Coronary artery (tissue), 2 donors: ENCODE measurements at places on chromosomes 6 and 20.

- peak; percentile 79 for DNase-seq
Observed at GRCh38 chr6:125584468-125584939, 164.9 kb upstream of the HEY2 start.

DNA sequence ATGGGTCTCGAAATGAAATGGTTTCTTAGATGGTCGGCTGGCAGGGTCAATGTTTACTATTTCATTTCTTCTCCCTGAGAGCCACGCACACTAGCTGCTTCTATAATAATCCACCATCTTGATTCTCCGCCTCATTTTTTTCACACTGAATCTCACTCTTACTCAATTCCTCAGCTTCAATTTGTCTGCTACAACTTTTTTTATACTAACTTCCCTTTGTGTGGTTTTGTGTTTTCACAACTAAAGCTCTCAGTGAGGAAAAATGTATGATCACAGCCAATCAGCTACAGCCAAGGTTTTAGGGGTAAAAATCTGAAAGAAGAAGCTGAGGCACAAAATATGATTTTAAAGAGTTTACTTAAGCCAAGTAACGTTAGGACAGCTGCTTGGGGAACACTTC is 1309.4 kb downstream of the EPHA7 start:
- DNase-seq, result no peak

GRCh38 chr6:111838749-111839484 is 34.3 kb downstream of the FYN start:
- DNase-seq, result no peak

- no peak for DNase-seq
Observed at GRCh38 chr6:166025149-166025898, 142.3 kb downstream of the TBXT start.

- no peak for DNase-seq
Observed at GRCh38 chr20:33670715-33671499, 3.3 kb downstream of the NECAB3 start.

- no peak for DNase-seq
Observed at GRCh38 chr6:113813142-113813541, 44.0 kb upstream of the MARCKS start.

DNA sequence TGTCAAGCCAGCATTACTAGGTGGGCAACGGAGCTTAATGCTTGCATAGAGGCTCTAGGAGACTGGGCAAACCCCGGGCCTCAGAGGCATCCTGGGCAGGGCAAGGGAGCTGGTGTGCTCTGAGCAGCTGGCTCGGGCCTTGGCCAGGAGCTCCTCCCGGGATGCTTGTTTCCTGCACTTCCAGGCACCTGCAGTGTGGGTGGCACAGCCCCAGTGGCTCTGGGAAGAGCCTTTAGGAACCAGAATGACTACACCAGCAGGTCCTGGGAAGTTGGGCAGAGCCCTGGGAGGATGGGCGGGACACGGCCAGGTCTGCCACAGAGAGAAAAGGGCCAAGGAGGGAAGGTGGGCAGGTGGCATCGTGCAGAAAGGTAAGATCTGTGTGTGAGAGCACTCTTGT is 80.4 kb upstream of the CD93 start:
- peak; percentile 66 for DNase-seq

DNA sequence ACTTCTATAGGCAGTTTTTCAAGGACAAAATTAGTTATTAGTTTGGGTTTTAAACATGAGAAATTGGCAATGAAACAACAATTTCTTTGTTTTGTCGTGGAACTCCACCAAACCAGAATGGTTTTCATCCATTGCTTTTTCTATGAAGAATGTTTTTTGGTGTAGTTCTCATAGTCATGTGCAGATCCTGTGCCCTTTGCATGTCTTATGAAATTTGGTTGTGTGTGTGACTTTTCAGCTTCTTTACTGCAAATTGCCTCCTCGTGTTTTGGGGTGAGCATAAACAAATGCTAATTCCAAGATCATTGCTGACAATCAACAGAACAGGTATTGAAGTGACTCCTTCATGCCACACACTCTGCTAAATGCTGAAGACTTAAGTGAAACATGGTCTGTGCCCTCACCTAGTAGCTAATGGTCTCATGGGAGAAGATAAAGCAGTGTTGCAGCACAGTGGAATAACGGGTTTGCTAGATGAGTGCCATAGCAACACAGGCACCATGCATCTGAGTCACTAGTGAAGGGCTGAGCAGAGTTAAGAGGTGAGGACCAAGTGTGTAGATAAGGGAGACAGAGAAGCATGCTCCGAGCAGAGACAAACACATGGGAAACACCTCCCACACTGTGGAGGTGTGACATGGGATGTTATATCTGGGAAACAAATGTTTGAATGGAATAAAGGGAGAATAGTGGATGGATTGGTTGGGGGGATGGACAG is 120.0 kb downstream of the SLC16A10 start:
- DNase-seq, result no peak
